Activated CD8-positive, alpha-beta memory T cell treated with anti-CD3 and anti-CD28 coated beads for 48 hours (primary cell): ENCODE measurements at places on chromosomes 13 and 19.

GRCh38 chr19:3986260-3987041 lies 1.2 kb upstream of the EEF2 start:
- DNase-seq: no peak

DNA sequence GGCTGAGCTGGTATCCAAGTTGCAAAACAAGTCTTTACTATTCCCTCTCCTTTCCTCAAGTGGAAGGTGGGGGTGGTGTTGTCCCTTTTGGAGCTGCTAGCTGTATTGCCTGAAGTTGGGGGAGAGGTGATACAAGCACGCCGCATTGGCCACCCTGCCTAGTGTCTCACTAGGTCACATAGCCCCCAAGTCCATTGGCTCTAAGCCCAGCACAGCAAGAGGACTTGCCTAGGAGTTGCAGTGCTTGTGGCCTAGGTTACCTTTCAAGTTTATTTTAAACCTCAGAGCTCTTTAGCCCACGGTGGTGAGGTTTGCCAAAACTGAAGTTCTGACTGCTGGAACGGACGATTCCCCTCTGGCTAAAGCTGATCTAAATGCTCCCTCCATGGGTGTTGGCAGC lies 5.3 kb upstream of the DNAJC3 start:
- DNase-seq: no peak

DNA sequence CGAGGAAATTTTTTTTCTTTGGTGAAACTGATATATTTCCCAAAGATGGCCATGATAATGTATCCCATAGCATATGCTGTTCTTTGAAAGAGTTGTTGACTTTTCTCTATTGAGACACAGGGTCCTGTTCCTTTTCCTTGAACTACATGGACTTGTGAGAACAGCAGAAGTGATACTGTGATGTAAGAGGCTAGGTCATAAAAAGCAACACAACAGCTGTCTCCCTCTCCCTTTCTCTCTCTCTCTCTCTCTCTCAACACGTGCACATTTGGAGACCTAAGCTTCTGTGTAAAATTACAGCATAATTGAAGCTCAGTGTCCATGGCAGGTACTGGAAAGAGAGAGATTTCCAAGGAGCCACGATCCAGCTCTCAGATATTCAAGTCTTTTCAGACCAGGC lies 1712.4 kb downstream of the EFNB2 start:
- no peak for DNase-seq

DNA sequence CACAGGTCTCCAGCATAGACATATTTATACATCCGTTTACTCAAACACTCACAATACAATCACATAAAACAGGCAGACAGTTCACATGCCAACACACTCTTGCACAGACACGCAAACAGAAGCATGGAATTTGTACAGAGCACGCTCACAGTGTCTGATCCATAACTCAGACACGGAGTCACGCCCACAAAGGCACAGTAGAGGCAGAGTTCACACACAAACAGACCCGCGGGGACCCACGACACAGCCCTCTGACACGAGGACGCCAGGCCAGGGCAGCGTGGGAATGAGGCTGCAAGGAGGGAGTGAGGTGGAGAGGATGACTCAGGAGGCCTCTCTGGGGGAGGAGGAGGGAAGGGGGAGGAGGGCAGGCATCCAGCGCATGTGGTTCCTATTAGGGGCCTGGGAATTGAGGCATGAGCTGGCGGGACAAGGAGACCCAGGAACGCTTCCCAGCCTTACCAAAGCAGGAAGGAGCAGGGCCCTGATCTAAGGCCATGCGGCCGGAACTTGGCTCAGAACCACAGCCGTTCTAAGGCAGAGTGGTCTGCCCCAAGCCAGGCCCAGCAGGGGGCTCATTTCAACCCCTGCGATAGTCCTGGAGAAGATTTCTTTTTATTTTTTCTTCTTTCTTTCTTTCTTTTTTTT lies 9.1 kb upstream of the OLFM2 start:
- no peak for DNase-seq

DNA sequence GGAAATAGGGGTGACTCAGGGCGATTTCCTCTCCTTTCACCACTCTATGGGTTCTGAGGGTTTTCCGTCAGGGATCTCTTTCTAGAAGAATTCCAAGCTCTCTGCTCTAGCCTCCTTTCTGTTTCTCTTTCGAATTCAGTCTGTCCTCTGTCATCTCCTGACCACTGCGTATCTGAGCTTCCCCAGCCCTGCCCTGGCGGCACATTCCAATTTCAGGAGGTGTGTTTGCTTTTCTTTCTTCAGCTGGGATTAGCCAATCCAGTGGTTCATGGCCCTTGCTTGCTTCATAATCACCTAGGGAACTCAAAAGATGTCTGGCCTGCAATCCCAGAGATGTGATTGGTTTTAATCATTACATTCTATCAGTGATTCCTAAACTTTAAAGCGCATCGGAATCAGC lies 9.4 kb downstream of the IFNL2 start:
- DNase-seq: no peak

- no peak for DNase-seq
These were observed 12.2 kb upstream of the LILRA5 start for GRCh38 chr19:54325194-54325621.

DNA sequence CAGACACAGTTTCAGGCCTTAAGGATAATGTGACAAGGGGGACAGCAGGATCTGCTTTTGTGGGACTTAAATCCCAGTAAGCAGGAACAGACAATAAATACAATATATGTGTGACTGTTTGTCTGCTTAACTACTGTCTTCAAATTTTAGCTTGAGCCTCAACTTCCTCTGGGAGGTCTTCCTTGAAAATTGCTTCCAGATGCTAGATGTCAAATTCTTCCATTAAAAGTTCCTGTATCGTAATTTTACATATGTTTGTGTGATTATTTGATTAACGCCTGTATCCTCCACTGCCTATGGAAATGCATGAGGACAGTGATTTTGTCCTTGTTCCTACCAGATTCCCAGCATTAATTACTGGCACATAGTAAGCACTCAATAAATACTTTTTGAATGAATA lies 385.5 kb downstream of the NDFIP2 start:
- DNase-seq: no peak

GRCh38 chr19:46480415-46480814 lies 9.1 kb upstream of the PNMA8A start:
- DNase-seq: no peak

DNA sequence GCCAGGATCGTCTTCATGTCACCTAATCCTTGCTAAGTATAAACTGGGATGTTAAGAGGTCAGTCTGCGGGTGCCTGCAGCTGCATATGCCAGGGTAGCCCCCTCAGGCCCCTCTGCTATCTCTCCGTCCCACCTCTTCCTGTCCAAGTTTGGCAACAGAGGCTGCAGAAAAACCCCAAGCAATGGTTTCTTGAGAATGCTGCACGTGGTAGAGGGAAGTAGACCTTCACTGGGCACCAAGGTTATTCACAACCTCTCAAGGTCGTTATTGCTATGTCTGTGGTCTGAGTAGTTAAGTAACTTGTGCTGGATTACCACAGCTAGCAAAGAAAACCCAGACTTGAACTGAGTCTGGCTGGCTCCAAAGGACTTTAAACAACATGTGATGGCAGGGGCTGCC lies 77.9 kb upstream of the XPO4 start:
- no peak for DNase-seq

DNA sequence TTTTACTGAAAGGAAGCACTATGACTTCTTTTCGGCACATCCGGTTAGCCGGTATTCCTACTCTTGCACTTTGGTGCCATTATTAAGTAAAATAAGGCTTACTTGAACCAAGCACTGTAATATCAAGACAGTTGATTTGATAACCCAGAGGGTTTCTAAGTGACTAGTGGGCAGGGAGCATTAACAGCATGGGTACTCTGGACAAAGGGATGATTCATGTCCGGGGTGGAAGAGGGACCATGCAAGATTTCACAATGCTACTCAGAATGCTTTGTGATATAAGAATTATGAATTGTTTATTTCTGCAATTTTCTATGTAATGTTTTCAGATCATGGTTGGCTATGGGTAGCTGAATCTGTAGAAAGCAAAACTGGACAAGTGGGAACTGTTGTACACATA lies 282.1 kb downstream of the TDRD3 start:
- DNase-seq: no peak

- DNase-seq: no peak
These were observed 51.6 kb downstream of the SOX1 start for GRCh38 chr13:112118451-112119064.

DNA sequence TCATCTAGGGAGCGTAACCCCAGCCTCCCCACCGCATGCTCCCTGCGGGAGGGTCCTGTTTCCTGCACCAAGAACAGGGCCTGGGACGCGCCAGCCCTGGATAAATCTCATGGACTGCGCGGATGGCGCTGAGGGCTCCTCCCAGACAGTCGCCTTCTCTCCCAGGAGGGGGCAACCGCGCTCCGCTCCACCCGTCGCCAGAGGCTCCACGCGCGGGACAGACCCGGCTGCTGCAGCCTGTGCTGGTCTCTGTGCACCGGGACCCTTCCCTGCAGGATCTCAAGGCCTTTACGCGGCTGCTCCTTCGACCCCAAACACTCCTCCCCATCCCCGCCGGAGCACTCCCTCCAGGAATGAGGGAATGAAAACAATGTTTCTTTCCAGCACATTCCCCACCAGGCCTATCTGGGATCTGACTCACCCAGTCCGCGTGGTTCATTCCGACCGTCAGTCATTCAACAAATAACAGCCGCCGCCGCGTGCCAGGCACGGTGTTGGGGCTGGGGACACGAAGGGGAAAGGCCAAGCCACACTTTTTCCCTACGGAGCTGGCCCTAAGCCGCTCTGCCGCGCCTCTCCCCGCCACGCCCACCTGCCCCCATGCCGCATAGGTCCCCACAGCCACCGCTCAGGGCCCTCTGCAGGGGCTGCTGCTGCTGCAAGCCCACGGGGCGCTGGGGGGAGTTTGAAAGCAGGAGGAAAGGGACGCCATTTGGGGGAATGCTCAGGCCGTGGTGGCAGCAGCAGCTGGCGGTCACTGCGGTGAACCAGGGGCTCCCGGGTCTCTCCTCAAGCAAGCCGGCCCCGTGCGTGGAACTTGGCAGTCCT lies 6.0 kb downstream of the PNMA8B start:
- DNase-seq: no peak
